Left ventricle myocardium superior (tissue), 1 donor: ENCODE measurements at places on chromosomes 3 and 15. TPM values are rescaled to one million over a fixed set of nuclear protein-coding genes. Genes with fewer than 3 reads are reported as not detected.
A peak's percentile ranks its signal among the peaks of the same experiment; 100 is the strongest.

DNA sequence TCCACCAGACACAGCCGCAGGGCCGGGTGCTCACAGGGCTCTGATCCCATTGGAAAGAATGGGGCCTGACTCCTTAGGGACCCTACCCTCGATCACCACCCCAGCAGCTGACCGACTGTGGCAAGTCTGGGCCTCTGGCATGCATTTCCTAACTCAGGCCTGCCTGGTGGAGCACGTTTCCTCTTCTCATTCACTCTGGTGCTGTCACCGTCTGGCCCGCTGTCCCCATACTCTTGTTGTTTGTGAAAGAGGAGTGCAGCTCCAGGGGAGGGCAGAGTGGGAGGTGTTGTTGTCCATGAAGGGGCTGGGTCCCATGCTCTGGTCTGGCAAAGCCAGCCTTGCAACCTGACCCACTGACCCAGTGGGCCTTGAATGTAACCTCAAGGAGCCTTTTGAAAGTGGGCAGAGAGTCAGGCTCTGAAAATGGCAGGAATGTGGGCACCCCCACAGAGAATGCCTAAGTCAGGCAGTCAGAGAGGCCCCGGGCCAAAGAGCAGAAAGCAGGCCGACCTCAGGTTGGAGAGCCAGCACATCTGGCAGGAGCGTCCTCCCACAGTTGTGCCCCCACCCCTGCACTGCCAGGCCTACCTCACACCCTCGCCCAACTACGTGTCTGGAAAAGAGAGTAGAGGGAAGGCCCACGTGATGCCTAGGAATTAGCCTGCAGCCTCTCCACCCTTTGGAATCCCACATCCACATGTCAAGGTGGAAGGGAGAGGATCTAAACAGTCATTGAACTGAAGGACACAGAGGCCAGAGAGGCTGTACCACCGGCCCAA is 10.9 kb downstream of the SEMA7A start:
- DNase-seq = no peak

DNA sequence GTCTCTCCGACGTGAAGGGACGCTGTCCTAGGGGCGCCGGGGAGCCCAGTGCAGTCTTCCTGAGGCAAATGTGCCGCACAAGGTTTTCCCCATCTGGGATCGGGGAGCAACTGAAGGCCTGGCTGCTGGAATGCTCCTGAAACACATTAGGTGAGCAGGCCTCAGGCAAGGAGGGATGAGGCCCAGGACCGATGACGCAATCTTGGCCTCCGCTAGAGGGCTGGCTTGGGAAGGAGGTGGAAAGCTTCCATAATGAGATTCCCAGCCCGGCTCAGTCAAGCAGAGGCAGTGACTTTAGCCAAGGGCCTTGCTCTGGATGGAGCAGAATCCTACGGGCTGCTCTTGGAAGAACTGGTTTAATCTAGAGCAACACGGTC is 50.8 kb downstream of the CPN2 start:
- peak; percentile 80 for DNase-seq

GRCh38 chr3:5568451-5568850 is 380.9 kb downstream of the EDEM1 start:
- no peak for DNase-seq

DNA sequence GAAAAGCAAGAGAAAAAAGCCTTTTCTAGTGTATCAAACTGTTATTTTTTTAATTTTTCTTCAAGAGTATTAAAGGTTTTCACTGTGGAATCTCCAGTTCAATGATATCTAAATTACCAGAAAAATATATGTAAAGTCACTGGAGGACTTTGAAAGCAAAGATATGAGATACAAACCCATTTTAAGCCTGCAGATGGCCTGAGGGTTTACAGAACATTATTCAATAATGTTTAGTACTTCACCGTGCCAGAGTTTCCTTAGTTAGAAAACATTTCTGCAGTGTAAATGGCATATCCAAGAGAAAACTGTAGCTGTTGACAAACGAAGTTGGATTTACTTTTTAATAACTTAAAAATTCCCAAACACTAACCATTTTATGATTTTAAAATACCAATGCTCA is 529.4 kb upstream of the AGTR1 start:
- no peak for DNase-seq

- no peak for DNase-seq
These were observed 3.3 kb downstream of the SRGAP3 start for GRCh38 chr3:9246189-9246588.

- no peak for DNase-seq
These were observed 23.1 kb downstream of the PLSCR5 start for GRCh38 chr3:146581951-146582467.

DNA sequence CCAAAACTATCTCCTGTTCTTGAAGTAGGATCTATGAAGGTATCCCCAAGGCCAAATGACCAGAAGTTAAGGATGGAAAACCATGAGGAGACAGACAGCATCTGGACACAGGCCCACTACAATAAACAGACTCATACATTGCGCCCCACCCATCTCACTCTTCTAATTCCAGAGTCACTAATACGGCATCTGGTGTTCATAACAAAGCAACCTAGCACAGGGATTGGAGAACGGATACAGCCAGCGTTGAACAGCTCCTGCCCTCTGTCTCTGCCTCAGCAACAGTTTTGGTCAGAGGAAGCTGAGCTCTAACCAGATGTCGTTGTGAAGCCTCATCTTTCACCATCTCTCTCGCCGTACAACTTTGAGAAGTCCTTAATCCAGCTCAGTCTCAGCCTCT is 44.5 kb upstream of the CCDC80 start:
- DNase-seq = no peak

GRCh38 chr15:54046093-54046492 is 67.9 kb downstream of the UNC13C start:
- no peak for DNase-seq

GRCh38 chr3:77514766-77515165 is 474.9 kb downstream of the ROBO2 start:
- DNase-seq = no peak

GRCh38 chr3:65836047-65836446 is 202.7 kb downstream of the MAGI1 start:
- DNase-seq = no peak

DNA sequence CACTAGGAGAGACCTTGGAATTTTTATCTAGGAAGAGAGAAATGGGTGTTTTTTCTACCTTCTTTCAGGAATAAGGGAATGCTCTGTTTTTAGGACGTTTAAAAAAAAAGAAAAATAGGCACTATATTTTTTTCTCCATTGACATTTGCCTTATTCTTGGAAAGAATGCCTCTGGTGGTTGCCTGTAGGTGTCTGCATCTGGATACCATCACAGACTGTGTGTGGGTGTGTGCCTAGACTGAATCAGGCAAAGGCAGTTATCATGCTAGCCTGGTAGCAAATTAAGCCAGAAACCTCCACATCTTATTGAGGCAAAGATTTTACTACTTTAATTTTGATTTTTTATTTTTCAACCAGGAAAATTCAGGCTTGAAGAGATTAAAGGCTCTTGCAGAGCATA is 513.6 kb upstream of the KCNMB2 start:
- no peak for DNase-seq

DNA sequence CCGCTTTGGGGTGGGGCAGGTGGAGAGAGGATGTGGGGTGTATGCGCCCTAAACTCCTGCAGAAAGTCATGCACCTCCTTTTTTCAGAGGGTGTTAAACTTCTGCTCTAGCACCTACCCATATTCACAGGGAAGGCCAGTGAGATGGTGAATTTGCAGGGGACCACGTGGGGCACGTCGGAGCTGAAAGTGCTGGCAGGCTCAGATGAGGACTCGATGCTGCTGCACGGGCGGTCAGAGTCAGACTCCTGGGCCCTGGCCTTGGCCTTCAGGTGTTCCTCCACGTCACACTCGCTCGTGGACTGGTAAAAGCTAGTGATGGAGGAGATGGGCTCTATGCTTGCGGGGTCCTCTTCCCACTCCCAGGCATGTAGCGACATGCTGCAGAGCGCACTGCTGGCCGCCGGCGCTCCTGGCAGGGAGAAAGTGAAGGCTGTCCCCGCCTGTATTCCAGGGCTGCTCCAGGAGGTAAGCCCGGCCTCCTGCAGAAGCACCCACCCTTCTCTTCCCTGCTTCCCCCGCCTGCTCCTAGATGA is 883 bp downstream of the CFAP92 start:
- DNase-seq = no peak

GRCh38 chr3:194162070-194162678 is 26.2 kb downstream of the HES1 start:
- no peak for DNase-seq

- DNase-seq = no peak
These were observed 5.4 kb downstream of the VIPR1 start for GRCh38 chr3:42507761-42508335.

ZBED2 gene
- total RNA-seq = not detected

NLGN1 gene
- 10.5 TPM for total RNA-seq

TTLL13 gene
- total RNA-seq = 0.20 TPM

TLR9 gene
- total RNA-seq = 0.17 TPM

IQCF5 gene
- not detected for total RNA-seq
